GM12892 (cell line): ENCODE measurements at places on chromosomes 12 and 14.

DNA sequence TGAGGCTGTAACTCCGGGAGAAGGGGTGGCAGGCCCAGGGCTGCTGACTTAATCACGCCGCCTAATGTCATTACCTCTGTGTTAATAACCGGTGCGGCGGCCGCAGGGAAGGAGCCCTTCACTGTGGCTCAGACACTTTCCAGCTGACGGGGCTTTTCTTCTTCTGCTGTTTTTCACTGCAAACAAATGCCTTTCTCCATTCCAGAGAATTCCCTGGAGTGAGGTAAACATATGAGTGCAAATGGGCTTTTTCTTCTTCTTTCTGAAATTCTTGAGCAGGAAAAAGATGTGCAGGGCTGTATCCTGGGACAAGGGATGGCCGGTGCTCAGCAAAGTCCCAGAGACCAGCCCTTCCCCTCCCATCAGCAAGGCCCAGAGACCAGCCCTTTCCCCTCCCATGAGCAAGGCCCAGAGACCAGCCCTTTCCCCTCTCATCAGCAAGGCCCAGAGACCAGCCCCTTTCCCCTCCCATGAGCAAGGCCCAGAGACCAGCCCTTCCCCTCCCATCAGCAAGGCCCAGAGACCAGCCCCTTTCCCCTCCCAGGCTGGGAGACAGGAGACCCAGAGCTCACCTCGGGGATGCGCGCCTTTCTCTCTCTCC is 33.4 kb upstream of the FAM181A start:
- DNase-seq = no peak

GRCh38 chr14:52363041-52363704 is 49.1 kb downstream of the PTGER2 start:
- no peak for DNase-seq

- DNase-seq = no peak
Measured at GRCh38 chr14:23569443-23570151, 2.0 kb upstream of the AP1G2 start.

GRCh38 chr14:20662968-20663732 is 21.2 kb upstream of the RNASE4 start:
- no peak for DNase-seq

- no peak for DNase-seq
Measured at GRCh38 chr12:15599266-15600037, 189.7 kb downstream of the EPS8 start.

DNA sequence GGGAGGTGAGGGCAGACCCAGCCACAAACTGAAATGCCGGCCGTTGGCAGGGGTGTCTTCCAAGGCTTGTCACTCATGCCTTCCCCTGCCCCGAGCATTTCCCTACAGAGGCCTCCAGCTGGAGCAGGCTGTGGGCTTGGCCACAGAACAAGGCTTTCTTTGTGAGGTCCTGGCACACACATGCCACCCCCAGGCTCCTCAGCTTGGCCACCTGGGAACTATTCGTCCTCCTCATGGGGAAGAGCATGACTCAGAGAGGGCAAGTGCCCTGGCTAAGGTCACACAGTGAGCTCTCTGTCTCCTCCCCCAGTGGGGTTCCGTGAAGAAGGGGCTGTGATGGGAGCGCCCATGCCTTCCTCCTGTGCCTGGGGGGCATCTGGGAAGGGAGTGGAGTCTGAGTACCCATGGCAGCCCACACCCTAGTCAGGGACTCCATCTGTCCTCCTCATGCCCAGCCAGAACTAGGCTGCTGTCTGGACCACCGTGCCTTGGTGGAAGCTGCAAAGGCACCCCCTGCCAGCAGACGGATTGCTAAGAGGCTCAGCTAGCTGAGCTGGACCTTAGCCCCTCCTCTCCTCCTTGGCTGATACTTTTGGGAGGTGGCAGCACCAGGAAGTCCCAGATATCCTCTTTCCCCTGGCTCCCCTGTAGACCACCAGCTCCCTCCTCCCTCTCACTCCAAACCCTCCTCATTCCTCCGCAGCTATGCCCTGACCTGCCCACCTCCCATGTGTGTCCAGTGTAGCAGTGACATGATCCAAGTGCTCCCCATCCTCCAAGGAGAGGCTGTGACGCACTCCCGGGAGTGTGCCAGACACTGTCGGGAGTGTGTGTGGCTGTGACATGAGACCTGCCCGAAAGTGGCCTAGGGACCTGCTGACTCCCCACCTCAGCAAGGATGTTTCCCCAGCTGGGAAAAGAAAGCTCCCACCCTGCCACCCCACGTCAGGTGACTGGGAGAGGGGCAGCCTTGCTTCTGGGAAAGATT is 21.4 kb downstream of the ABCB9 start:
- no peak for DNase-seq

GRCh38 chr12:108479364-108480070 is 35.6 kb upstream of the FICD start:
- DNase-seq = no peak

DNA sequence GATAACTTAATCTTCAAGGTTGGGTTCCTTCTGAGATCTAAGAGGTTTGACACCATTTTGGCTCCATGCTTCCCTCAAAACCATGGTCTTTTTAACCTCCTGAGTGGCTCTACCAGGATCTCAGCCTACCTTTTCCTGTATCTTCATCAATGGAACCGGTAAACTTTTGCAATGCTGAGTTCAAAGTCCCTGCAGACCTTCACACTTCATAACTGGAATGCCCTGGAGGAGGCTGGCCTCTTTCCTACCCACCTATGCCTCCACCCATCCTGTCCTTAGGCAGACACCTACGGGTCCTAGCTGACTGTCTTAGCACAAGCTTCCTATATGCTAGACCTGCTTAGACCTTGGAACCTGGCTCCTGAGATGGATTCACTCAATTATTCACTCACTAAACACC is 89.5 kb upstream of the EEA1 start:
- DNase-seq = no peak

GRCh38 chr12:3311491-3312103 is 179.4 kb upstream of the PRMT8 start:
- DNase-seq = no peak

GRCh38 chr12:102977945-102978706 is 20.7 kb downstream of the ASCL1 start:
- no peak for DNase-seq

GRCh38 chr12:3132636-3133404 is 55.6 kb downstream of the TSPAN9 start:
- DNase-seq = no peak

- DNase-seq = no peak
Measured at GRCh38 chr14:32193532-32193931, 8.3 kb upstream of the RNU6-7 start.

DNA sequence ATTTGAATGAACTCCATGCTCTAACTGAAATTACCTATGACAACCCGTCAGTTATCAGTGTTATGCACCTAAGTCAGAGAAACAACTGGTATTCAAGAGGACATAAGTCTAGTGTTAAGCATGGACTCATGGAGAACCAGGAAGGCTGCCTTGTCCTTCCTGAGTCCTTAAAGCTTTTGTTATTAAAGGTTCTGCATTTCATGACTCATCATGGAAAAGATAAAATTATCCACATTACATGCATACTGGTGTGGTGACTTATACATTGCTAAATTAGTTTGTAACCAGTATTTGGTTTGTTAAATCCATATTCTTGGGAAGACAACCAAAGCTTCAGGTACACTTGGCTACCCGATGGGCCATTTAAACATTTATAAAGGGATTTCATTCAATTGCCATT is 6.5 kb upstream of the OR4E1 start:
- DNase-seq = no peak

GRCh38 chr12:116135209-116135930 is 142.1 kb downstream of the MED13L start:
- no peak for DNase-seq

DNA sequence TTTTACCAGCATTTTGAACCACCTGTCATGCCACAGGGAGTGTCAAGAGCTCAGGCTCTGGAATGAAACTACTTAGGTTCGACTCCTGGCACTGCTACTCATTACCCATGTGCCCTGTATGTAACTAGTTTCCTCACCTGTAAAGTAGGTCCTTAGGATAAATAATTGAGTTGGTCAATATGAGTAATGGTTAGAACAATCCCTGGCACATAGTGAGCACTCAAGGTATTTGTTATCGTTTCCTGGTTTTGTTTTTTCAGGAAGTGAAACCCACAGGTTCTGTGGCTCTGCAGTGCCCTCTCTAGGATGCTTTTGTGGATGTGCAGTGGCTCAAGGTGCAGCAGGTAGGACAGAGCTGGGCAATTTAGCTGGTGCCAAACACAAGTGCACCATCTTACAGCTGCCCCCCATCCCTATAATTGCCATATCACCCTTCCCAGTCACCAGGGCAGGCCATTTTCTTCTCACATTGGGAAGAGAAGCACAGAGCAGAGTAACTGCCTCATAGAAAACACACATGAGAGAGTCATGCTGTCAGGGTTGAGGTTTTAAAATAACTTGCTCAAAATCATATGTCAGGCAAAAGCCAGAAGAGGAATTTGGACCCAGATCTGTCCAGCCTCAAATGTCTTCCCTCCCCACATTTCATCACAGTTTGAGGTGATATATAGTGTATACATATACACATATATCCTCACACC is 297.5 kb downstream of the RPAP3 start:
- no peak for DNase-seq

DNA sequence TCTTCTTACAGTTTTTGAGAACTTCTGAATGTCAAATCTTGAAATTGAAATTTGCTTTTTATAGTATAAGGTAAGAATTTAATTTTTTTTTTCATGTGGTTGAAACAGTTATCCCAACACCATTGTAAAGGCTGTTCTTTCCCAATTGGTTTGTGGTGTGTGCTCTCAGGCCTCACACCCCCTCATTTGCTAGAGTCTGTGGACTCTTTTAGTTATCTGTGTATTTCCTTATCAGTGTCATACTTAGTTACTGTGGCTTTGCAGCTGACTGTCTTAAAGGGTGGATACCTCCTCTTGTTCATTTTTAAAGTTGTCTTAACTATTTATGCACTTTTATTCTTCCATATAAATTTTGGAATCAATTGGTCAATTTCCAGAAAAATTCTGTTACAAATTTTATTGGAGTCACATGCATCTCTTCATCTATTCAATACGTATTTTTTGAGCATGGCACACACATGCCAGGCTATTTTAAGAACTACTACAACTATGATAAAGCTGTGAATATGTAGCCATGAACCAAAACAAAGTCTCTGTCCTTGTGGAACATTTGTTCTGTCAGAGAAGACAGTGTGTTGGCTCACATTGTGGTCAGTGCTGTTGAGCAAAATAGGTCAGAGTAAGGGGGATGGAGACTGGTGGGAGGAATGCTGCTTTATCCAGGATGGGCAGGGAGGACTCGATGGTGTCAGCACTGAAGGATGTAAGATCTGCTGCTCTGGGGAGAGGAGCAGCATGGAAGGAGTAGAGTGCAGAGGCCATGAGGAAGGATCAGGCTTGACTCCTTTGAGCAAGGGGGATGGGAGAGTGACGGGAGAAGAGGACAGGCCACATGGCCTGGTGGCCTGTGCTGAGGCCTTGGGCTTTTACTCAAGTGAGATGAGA is 24.1 kb downstream of the FGF23 start:
- no peak for DNase-seq

- no peak for DNase-seq
Measured at GRCh38 chr12:129101404-129101803, 248.1 kb downstream of the GLT1D1 start.
